ENCODE measurements at places on chromosomes 5 and 9.

GRCh38 chr5:165035520-165035919 is 1530.1 kb downstream of the MAT2B start:
- DNase-seq: no peak

- DNase-seq: no peak
These were observed 52.5 kb upstream of the SNX2 start for GRCh38 chr5:122722341-122722740.

DNA sequence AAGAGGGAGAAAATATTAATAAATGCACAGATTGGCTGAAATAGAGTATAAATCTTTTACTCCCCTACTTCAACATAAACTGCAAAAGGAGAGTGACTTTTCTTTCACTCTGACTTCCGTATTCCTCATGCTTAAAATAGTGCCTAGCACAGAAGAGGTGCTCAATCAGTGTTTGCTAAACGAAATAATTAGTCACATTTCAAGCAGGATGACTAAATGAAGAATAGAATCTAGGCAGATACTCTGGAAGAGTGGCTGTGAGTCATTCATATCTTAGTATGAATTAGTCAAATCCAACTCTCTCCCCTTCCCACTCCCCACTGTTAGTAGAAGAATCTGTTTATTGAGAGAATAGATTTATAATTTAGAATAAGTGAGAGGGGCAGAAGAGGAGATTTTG is 4.8 kb downstream of the CD274 start:
- no peak for DNase-seq

DNA sequence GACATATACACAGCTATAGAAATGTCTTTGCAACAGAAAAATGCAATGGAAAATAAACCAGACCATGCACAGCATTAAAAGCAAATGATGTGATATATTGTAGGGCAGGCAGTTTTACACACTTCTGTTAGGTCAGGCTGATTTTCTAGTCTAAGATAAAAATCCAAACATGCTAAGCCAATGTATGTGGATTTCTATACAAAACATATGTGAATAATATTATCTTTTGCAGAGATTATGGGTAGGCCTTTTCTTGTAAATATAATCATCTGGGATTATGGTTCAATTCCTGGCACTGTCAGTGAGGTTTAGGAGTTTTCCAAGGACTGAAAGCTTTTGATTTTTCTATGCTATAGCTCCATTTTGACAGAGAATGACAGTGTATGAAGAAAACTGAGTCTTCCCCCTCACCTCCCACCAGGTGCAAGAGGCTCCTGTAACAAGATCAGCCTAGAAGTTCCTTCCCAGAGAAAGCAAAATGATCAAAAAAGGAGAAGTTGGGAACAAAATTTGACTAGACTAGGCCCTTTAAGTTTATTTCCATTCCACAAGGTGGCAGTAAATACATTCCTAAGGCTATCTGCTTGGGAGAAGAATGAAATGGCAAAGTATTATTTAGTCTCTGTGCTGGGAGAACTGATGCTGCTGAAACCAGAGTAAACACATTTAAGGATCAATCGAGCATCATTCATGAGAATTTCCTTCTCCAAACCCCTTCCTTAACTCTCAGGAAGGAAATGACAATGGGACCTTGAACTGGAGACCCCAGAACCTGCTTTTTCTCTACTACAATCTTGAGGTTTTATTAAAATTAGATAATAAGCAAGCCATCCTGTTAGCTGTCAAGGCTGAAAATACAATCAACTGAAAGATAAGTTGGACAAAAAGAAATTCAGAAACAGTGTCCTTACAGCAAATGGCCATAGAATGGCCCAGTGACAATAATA is 133.0 kb upstream of the TUT7 start:
- no peak for DNase-seq

GRCh38 chr5:176536132-176536901 is 885 bp downstream of the RNF44 start:
- DNase-seq: peak; percentile 56

DNA sequence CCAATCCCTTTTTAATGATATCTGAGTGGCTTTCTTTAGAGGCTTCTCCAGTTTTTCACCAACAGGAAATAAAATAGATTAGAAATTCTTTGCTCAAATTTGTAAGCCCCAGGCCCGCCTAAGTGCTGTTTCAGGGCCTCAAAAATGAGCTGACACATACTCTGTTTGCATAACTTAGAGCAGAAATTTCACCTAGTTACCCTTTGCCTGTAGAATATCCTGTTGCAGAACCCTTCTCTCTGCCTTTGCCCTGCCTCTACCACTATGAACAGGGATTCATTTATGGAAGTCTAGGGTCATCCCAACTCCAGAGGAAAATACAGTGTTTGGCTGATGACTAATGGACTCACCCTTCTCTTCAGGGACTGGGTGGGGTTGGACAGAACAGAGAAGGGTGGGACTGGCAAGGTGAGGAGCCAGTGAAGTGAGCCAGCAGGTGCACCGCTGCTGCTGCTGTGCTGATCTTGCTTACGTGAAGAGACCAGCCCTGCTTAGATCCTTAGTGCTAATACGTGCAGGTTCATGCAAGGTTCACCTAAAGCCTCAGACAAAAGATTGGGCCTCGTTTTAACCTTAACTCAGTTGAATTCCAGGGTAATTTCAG is 22.8 kb downstream of the OSTF1 start:
- no peak for DNase-seq

DNA sequence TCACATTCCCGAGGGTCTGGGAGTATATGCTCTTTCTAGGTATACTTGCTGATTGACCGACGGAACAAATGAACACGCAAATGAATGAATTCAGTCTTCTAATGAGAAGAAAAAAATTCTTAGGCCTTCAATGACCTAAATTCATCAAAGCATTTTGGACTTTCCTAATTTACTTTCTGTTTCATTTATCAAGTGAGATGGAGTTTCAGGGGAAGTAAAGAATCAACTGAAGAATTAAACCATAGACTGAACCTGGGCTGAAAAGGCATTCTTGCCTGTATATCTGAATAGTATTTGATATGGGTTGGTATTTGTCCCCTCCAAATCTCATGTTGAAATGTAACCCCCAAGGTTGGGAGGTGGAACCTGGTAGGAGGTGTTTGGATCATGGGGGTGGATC is 64.1 kb downstream of the ZFAND5 start:
- no peak for DNase-seq

GRCh38 chr9:127866535-127866934 is 10.9 kb downstream of the AK1 start:
- no peak for DNase-seq

DNA sequence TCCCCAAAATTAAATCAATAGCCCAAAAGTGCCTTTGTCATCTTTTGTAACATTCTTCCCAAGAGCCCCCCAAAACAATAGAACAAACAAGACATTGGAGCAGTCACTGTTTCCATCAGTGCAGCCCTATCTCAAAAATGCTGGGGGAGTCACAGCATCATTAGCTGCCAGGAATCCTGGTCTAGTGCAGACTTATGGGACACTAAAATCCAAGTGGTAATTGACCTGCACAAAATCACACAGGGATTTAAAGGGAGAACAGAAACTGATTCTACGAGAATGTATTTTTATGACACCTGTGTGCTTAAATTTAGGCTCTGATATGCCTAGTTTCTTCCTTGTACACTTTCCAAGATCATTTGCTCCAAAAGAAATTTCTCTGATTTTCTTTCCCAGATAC is 172.9 kb downstream of the GLIS3 start:
- DNase-seq: no peak

DNA sequence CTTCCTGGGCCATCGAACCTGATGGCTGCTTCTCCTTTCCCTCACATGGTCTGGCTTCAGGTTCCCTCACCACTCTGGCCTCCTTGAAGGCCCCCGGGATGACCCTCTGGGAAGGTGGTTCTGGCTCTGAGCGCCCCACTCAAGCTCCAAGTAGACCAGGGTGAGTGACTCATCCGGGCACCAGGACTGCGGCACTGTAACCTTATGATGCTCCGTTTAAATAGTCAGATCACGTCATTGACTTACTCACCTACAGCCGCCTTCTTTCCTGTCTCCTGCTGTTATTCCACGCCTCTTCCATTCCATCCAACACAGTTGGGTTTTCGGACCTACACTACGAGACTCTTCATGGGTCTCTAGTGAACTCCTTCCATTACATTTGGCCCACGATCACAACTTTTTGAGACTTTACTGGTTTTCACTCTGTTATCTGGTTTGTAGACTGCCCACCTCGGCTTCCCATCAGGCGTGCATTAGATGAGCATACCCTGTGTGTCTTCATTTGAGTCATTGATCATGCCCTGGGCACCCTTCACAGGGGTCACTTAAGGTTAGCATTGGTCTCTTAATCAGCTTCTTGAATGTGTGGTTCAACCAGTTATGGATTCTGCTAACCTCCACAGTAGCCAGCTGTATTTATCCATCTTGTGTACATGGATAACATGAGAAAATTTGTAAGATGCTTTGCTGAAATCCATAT is 138.8 kb upstream of the LMX1B start:
- DNase-seq: no peak

DNA sequence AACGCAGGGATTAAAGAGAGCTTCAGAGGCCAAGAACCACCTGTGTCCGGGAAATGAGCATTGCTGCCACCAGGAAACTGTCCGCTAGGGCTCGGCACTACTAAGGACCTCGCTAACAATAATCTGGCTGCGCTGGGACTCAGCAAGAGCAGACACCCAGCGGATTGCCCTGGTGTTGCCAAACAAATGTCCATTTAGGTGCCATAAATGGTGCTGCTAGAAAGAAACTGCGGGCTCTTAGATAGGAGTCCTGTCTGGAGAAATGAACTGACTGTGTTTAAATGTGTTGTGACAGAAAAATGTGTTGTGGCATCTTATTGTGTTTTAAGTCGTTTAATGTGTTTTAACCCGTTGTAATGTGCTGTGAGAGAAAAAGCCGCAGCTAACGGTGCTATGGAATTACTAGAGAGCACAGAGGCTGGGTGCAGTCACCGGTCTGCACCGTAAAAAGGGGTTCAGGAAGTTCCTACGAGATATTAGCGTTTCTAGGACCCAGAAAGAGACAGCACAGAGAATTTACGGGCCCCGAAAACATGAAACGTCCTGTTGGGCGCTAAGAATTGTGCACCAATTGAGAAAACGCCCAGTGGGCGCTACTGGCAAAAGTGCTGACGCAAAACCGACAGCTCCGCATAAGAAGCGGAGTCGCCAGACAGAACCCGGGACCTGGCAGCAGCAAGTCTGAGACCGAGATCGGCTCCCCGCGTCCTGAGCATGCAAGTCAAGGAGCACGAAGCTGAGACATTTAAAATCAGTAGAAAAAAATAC is 90.6 kb downstream of the ANXA2R start:
- DNase-seq: peak; percentile 17
